ENCODE measurements at places on chromosomes 7 and 10. TPM values are rescaled to one million over a fixed set of nuclear protein-coding genes. Genes with fewer than 3 reads are reported as not detected.

The SPDYE1 gene
- total RNA-seq, result not detected

The LRRC18 gene
- total RNA-seq, result not detected

The DMTF1 gene
- total RNA-seq, result 114 TPM

The GPNMB gene
- not detected for total RNA-seq

The LAMB4 gene
- total RNA-seq, result 0.08 TPM

The MACC1 gene
- total RNA-seq, result 0.05 TPM

The HYAL4 gene
- 0.14 TPM for total RNA-seq

The VIPR2 gene
- 0.59 TPM for total RNA-seq

DNA sequence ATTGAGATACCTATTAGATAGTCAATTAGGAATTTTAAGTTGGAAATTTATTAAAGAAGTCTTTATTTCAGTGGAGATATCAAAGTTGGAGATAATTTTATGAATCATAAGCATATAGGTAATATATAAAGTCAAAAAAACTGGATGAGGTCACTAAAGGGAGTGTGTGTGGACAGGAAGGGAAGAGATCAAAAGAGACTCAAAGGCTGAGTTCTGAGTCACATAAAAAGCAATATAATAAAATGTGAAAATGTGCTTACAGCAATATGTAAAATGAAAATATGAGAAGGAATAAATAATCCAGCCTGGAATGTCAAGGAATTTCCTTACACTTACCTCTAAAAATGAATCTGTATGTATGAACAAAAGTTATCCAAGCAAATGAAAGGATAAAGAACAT, 583.3 kb upstream of the SORCS1 start:
- H3K4me1 ChIP-seq, result no peaks in the 10 kb centered on the region
- no peaks in the 10 kb centered on the region for H3K36me3 ChIP-seq
- no peaks in the 10 kb centered on the region for H3K27me3 ChIP-seq
- H3K27ac ChIP-seq, result no peak overlapping the region

GRCh38 chr7:83782628-83783027, 133.7 kb upstream of the SEMA3E start:
- DNase-seq, result no peak
- H3K4me3 ChIP-seq, result no peak overlapping the region
- no peaks in the 10 kb centered on the region for H3K27me3 ChIP-seq
- no peak overlapping the region for H3K27ac ChIP-seq
- no peaks in the 10 kb centered on the region for H3K4me1 ChIP-seq
- H3K36me3 ChIP-seq, result no peaks in the 10 kb centered on the region

DNA sequence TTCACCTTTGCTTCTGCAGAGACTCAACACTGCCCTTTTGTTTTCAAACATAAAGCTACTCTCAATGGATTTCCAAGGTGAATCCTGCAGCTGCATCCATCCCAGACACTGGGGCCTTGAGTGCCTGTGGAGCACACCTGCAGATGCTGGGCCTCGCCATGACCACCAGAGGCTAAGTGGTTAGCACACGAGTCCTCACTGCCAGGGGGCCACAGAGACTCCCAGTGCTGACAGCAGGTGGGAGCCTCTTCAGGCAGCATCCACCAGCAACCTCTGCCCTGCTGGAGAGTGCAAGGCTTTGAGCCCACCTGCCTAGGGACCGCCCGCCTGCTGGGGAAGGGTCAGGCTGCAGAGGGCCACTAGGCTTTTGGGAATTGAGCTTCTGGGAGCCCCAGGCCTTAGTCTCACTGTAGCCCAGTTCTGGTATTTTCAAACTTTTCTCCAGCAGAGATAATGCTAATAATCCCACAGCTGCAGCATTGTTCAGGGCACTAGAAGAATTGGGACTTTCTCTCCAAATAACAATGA, 9.4 kb upstream of the HPS1 start:
- no peaks in the 10 kb centered on the region for H3K36me3 ChIP-seq
- no peak for DNase-seq
- H3K27ac ChIP-seq, result no peak overlapping the region
- H3K4me3 ChIP-seq, result no peak overlapping the region
- no peaks in the 10 kb centered on the region for H3K4me1 ChIP-seq

DNA sequence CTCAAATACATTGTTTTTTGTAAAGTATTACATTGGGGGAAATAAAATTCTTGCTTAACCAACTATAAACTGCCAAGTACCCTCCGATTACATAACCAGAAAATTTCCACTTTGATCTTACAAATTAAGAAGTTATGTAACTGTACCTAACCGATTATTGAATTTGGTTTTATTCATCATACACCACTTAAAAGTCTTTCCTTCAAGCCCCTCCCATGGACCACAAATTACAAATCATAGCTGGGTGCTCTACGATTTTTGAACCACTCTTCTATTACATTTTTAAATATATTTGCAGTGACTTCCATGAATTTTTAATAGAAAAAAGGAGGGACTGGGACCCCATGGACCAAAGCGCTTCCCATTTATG, 630 bp downstream of the ZNF680 start:
- DNase-seq, result no peak
- no peaks in the 10 kb centered on the region for H3K27me3 ChIP-seq

DNA sequence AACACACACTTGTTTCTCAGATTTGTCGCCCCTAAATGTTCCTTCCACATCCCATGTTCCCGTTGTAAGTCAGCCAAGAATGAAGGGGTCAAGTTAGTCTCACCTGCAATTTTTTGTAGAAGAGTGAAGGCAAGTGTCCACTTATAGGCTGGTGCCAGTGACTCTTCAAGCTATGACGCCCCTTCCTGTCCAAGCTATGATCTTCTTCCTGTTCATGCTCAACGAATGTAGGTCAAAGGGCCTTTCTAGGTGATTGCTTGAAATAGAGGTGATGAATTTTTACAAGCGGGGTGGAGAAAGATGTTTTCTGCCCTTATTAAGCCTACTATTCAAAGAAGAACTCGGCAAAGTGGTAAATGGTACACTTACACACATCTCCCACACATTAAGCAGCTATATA, 41.0 kb downstream of the CDK1 start:
- H3K27me3 ChIP-seq, result no peaks in the 10 kb centered on the region
- no peak overlapping the region for H3K4me3 ChIP-seq
- H3K36me3 ChIP-seq, result no peaks in the 10 kb centered on the region

DNA sequence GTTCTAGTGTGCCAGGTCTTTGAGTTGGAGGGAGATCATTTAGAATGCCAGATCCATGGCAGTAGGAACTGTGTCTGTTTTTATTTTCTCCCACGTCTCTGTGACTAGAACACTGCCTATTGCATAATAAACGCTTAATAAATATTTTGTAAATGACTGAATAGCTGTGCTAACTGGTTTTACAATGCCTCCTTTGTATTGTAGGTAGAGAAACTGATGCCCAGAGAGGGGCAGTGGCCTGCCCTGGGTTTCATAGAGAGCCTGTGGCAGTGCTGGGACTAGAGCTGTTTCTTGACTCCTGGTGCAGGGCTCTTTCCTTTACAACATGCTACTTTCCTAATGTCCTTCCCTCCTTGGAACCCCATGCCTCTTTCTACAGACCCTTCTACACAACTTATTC, 2.5 kb downstream of the TAS2R5 start:
- no peak overlapping the region for H3K27ac ChIP-seq
- no peaks in the 10 kb centered on the region for H3K4me1 ChIP-seq
- DNase-seq, result no peak
- no peaks in the 10 kb centered on the region for H3K27me3 ChIP-seq
- no peak overlapping the region for H3K4me3 ChIP-seq

DNA sequence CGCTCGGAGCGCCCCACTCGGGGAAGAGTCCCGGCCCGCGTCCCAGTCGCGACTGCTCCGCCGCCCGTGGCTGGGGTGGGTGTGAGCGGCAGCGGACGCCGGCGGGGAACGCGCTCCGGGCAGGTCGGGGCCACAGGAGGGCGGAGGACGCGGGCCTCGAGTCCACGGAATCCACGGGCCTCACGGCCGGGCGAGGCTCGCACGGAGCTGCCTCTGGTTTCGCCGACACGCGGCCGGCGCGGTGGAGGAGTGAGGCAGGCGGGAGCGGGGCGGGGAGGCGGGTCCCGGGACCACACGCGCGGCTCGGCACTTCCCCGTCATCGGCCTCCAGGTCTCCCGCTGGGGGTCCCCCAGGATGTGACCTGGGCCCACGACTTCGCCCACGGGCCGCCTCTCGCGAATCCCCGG, 533 bp upstream of the NKX6-2 start:
- H3K27ac ChIP-seq, result no peak overlapping the region
- H3K4me1 ChIP-seq, result peaks cover 7% of the 10 kb centered on the region
- no peak overlapping the region for H3K4me3 ChIP-seq
- peaks cover 25% of the 10 kb centered on the region for H3K27me3 ChIP-seq
- DNase-seq, result no peak

DNA sequence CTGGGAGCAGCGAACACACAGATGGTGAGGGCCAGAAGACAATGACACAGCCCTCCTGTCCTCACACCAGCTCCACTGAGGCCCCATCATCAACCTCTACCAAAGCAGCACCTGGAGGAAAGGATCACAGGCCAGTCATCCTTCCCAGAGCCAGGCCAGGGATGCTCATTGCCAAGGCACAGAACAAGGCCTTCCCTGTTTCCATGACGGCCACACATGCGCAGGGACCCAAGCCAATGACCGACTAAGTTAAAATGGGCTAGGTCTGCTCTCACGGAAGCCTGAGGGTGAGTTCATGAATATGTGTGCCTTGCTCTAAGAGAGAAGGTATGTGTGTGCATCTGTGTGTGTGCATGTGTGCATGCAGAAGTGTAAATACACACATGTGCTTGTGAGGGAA, 39.6 kb downstream of the COBL start:
- H3K27ac ChIP-seq, result no peak overlapping the region
- no peak overlapping the region for H3K4me3 ChIP-seq
- H3K36me3 ChIP-seq, result no peaks in the 10 kb centered on the region
- H3K27me3 ChIP-seq, result no peaks in the 10 kb centered on the region
- no peak for DNase-seq
- no peaks in the 10 kb centered on the region for H3K4me1 ChIP-seq

GRCh38 chr7:50962962-50963374, 180.3 kb upstream of the GRB10 start:
- DNase-seq, result no peak
- no peak overlapping the region for H3K27ac ChIP-seq
- no peak overlapping the region for H3K4me3 ChIP-seq
- no peaks in the 10 kb centered on the region for H3K36me3 ChIP-seq

DNA sequence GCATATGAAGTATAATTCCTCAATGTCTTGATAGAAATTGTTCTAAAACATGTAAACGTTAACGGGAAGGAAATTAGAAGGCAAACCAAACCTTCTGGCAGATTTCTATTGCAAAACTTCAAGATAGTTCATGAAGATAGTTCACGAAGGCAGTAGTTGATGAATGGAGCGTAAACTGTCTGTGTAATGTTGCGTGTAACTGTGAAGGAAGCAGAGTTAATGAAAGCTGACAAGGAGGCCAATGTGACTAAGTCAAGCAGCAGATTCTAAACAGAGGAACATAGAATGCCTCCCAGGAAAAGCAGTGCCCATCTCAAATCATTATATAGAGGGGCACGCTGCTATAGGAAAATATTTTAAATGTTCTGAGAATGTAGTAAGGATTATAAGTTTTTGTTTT, 659.7 kb upstream of the IGFBP3 start:
- no peaks in the 10 kb centered on the region for H3K27me3 ChIP-seq
- H3K4me1 ChIP-seq, result no peaks in the 10 kb centered on the region
- H3K36me3 ChIP-seq, result no peaks in the 10 kb centered on the region
- no peak overlapping the region for H3K4me3 ChIP-seq

GRCh38 chr7:121420976-121421375, 24.9 kb upstream of the FAM3C start:
- H3K27me3 ChIP-seq, result no peaks in the 10 kb centered on the region
- no peak overlapping the region for H3K4me3 ChIP-seq
- H3K27ac ChIP-seq, result no peak overlapping the region
- H3K4me1 ChIP-seq, result no peaks in the 10 kb centered on the region
- DNase-seq, result no peak
